ENCODE measurements at places on chromosomes 13 and 19.

- DNase-seq, result no peak
Observed at GRCh38 chr19:1084024-1084868, 10.9 kb downstream of the POLR2E start.

- no peak for DNase-seq
Observed at GRCh38 chr13:74979703-74980102, 502.3 kb downstream of the TBC1D4 start.

GRCh38 chr13:41917641-41918040, 43.3 kb downstream of the VWA8 start:
- DNase-seq, result no peak

GRCh38 chr19:3634496-3635045, 8.0 kb upstream of the CACTIN start:
- DNase-seq, result no peak

DNA sequence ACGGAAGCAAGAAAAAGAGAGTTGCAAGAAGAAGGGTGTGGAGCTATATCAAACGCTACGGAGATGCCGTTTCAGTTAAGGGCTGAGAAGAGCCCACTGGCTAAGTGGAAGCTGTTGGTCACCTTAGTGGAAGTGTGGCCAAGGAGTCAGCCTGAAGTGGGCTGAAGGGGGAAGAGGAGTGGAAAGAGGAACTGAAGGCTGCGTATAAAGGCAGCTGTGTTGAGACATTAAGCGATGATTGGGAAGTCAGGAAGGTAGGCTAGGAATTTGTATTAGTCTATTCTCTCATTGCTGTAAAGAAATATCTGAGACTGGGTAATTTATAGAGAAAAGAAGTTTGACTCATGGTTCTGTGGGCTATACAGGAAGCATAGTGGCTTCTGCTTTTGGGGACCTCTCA, 14.1 kb upstream of the FRY start:
- no peak for DNase-seq

- DNase-seq, result no peak
Observed at GRCh38 chr19:19422156-19422555, 16.7 kb downstream of the GATAD2A start.

DNA sequence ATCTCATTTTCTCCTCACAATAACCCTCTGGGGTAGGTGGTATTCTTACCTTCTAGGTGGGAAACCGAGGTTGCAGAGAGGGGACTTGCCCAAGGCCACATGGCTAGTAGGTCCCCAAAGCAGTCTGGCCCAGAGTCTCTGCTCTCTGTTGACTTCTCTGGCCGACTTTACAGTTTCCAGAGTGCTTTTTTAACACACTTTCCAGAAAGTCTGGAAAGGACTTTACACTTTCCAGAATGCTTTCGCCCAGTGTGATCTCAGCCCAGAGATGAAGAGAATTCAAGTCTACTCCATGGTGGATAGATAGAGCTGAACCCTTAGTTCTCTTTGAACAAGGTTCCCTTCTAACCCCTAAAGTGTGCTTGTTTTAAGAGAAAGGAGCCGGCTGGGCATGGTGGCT, 12.2 kb downstream of the ARHGAP35 start:
- DNase-seq, result no peak

Measured in stimulated activated effector memory CD8-positive, alpha-beta T cell treated with anti-CD3 and anti-CD28 coated beads, Interleukin-12 subunit alpha, Interleukin-12 subunit beta, amount 100 ng/mL, for 72 hours (primary cell).